H9 (cell line): ENCODE measurements at places on chromosomes 3 and 15. TPM values are rescaled to one million over a fixed set of nuclear protein-coding genes. Genes with fewer than 3 reads are reported as not detected.

NDN gene
- 34.8 and 38.0 TPM in 2 replicates for total RNA-seq

DNA sequence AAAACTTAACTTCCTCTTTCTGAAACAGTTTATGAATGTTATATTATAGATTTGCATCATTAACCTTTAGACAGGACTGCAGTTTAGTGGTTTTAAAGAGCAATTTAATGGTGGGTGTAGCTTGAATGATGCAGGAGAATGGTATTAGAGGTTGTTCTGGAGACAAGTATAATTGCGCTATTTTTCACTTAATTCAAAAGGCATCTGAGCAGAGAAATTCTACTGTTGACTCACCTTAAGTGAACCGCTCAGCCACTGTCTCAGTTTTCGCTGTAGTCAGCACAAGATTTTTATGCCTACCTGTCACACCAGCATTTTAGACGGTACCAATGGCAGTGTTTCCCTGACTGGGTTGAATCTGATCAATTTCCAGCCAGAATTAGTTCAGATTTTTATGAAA is 348.8 kb upstream of the DCBLD2 start:
- no peaks in the 10 kb centered on the region for H3K27me3 ChIP-seq
- H3K4me3 ChIP-seq, result no peak overlapping the region

GRCh38 chr15:38059665-38060064 is 125.2 kb downstream of the TMCO5A start:
- no peaks in the 10 kb centered on the region for H3K27me3 ChIP-seq
- no peak overlapping the region for H3K4me3 ChIP-seq
- H3K4me1 ChIP-seq, result peaks cover 6% of the 10 kb centered on the region; the same call in 1 of the 2 replicates

DNA sequence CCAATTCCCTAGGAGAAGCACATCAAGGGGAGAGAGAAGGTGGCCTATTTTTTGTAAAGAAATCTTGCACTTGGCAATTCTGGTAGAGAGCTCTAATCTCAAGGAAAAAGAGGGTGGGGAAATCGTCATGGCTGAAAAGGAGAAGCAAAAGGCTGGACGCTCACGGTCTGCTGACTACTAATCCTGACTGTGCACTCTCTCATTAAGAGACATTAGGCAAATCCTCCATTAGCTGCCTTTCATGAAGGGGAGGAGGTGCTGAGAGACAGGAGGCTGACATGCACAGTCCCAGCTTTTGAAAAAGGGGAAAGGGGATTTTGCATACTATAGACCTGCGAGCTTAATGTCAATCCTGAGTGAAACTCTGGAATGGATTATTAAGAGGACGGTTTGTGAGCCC is 170.0 kb downstream of the NR2F2 start:
- no peak overlapping the region for H3K27ac ChIP-seq
- no peak for DNase-seq
- no peak overlapping the region for H3K4me3 ChIP-seq

- no peak overlapping the region for H3K4me3 ChIP-seq
- DNase-seq, result no peak
- peaks cover 2% of the 10 kb centered on the region; the same call in 1 of the 2 replicates for H3K4me1 ChIP-seq
- H3K36me3 ChIP-seq, result peaks cover 1% of the 10 kb centered on the region; the same call in 1 of the 2 replicates
Measured at GRCh38 chr3:43178891-43179366, 73.0 kb upstream of the POMGNT2 start.

EXOSC7 gene
- 86.6 and 88.7 TPM in 2 replicates for total RNA-seq

DNA sequence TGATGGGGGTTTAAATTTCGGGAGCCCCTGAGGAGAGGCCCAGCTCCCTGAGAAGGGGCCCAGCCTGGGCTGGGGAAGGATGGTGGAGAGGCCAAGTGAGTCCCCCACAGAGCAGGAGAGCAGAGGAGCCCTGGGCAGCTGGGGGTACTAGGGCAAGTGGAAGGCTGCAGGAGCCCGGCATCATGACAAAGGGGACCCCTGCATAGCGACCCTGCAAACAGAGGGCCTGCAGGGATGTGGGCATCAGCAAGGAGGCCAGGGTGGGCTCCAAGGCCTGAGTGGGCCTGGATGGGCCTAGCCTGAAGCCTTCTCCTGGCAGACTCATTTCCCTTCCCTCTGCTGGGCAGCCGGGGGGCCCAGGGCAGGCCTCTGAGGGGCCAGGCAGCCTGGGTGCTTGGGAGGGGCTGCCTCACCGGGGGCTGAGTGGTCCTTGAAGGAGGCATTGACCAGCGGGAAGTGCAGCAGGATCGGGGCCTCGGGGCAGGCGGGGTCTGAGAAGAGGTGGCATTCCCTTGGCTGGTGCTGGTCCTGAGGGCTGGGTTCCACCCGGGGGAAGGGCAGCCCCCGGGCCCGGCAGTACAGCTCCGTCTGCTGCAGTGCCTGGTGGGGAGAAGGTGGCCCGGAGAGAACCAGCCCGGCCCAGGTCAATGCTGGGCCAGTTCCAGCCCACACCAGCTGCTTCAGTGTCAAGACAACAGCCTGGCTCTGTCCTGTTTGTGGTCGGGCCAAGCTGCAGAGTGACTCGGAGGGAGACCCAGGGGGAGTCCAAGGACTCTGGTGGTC is 24.7 kb downstream of the PLA2G4D start:
- no peak for DNase-seq
- H3K27ac ChIP-seq, result no peak overlapping the region
- H3K4me3 ChIP-seq, result no peak overlapping the region
- no peaks in the 10 kb centered on the region for H3K4me1 ChIP-seq
- no peaks in the 10 kb centered on the region for H3K27me3 ChIP-seq
- no peaks in the 10 kb centered on the region for H3K36me3 ChIP-seq

GRK7 gene
- not detected in 2 replicates for total RNA-seq

GRCh38 chr3:183268366-183268765 is 15.3 kb downstream of the B3GNT5 start:
- H3K4me3 ChIP-seq, result peak overlapping the region; percentile 12; the same call in 1 of the 3 replicates
- H3K36me3 ChIP-seq, result peaks cover 11% of the 10 kb centered on the region
- no peak for DNase-seq
- H3K27ac ChIP-seq, result no peak overlapping the region
- H3K4me1 ChIP-seq, result peaks cover 23% of the 10 kb centered on the region; the same call in 1 of the 2 replicates

- H3K27ac ChIP-seq, result no peak overlapping the region
- H3K27me3 ChIP-seq, result no peaks in the 10 kb centered on the region
- H3K4me3 ChIP-seq, result no peak overlapping the region
Measured at GRCh38 chr3:125319765-125320164, 55.4 kb downstream of the ZNF148 start.

TOPBP1 gene
- total RNA-seq, result 47.4 and 51.5 TPM in 2 replicates

GRCh38 chr3:12963231-12963896 is 109.9 kb downstream of the IQSEC1 start:
- no peak overlapping the region for H3K4me3 ChIP-seq
- peaks cover 4% of the 10 kb centered on the region; the same call in 1 of the 2 replicates for H3K4me1 ChIP-seq
- peaks cover 3% of the 10 kb centered on the region; the same call in 1 of the 2 replicates for H3K36me3 ChIP-seq
- DNase-seq, result no peak
- H3K27ac ChIP-seq, result no peak overlapping the region

DNA sequence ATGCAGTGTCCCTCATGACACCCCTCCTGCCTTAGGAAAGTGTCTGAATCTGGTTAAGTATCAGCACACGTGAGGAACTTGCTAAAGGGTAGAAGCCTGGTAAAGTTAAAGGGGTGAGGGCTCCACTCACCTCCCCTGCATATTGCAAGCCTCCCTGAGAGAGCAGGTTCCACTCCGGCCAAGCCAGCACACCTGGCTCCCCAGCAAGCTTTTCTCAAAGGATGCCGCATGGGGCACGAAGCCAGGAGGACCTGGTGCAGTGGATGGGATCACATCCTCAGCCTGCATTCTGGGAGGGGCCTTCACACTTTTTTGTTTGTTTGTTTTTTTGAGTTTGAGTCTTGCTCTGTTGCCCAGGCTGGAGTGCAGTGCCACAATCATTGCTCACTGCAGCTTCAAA is 79.9 kb downstream of the PCSK6 start:
- H3K4me1 ChIP-seq, result no peaks in the 10 kb centered on the region
- no peak overlapping the region for H3K27ac ChIP-seq
- no peaks in the 10 kb centered on the region for H3K27me3 ChIP-seq
- H3K36me3 ChIP-seq, result no peaks in the 10 kb centered on the region
- no peak overlapping the region for H3K4me3 ChIP-seq
- DNase-seq, result no peak

GRCh38 chr3:177418787-177419186 is 221.5 kb upstream of the TBL1XR1 start:
- no peak for DNase-seq
- no peaks in the 10 kb centered on the region for H3K36me3 ChIP-seq
- H3K4me1 ChIP-seq, result no peaks in the 10 kb centered on the region
- no peak overlapping the region for H3K4me3 ChIP-seq
- no peaks in the 10 kb centered on the region for H3K27me3 ChIP-seq

DNA sequence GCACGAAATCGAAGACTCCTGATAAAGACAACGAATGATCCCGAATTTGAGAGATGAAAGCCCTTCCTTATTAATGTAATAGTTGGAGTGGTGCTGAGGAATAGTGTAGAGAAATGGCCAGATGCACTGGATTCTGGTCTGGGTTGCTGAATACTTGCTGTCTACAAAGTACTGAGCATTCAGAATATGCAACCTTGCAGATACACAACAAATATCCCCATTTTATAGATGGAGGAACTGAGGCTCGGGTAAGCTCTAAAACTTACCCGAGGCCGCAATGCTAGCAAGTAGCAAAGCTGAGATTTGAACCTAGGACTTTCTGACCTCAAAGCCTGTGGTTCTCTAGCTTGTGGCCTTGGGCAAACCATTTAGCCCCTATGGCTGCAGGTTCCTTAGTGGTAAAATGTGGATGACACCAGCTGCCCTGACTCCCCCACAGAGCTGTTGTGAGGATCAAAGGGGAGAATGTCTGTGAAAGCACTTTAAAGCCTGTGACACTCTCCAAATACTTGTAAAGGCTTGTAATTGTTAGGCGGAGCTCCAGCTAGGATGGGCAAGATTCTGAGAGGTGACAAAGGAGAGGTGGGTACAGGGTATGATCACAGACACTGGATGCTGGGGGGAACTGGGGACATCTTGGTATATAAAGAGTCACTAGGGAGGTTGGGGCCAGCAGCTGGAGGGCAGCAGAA is 39.8 kb downstream of the FOXB1 start:
- H3K27ac ChIP-seq, result no peak overlapping the region
- no peaks in the 10 kb centered on the region; the same call in 1 of the 2 replicates for H3K36me3 ChIP-seq
- DNase-seq, result no peak
- peaks cover 2% of the 10 kb centered on the region for H3K4me1 ChIP-seq
- no peak overlapping the region for H3K4me3 ChIP-seq

DNA sequence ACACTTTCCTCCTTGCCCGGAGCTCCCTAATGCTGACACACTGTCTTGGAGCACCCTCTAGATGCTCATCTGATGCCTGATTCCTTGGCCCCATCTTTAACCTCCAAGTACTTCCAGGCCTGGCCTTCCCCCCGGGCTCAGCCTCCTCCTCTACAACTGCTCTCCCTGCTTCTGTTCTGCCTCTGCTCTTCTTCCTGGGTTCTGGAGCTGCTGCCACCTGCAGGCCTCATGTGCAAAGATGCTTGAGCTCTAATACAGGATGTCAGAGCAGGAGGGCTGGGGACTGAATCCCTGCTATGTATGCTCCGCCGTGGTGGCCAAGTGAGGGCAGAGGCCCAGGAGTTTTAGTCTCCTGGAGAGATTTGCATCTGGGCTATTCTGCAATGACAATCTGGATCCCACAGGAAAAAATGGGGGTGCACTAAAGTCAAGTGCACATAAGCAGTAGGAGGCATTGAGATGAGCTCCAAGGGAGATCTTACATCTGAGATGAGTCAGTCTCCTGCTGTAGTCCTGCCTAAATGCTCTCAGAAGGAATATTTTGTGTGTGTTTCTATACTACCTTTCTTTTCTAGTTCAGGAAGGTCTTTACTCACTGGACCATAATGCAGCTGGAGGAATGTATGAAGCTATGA is 296.3 kb downstream of the UACA start:
- no peaks in the 10 kb centered on the region for H3K27me3 ChIP-seq
- H3K27ac ChIP-seq, result no peak overlapping the region
- peak; percentile 79 for DNase-seq

- H3K36me3 ChIP-seq, result no peaks in the 10 kb centered on the region
- no peaks in the 10 kb centered on the region for H3K4me1 ChIP-seq
- H3K4me3 ChIP-seq, result no peak overlapping the region
Measured at GRCh38 chr15:66145726-66146182, 107.8 kb downstream of the MEGF11 start.

DNA sequence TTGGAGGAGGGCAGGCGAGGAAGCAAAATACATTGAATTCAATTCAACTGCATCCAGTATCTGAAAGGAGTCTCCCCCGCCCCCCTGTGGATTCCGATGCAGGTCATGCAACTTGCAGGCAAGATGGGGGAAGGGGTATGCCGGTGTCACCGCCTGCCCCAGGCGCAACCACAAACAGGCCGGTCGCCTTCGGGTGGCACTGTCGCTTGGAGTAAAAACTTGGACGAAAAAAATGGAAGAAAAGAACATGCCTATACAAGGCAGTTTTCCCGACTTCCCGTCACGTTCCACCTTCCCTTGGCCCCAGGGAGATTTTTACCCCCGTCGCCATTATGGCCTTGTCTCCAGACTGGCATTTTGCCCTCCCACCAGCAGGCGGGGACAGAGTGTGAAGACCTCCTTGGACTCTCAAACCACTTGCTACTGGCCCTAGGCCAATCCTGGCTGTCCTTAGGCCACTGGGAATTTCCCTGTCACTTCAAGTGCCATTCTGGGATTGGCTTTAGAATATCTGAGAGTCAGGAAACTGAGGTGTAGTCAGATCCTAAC is 1.6 kb upstream of the NTRK3 start:
- no peak overlapping the region for H3K27ac ChIP-seq
- DNase-seq, result peak; percentile 88
- H3K4me3 ChIP-seq, result peak overlapping the region; percentile 96
- no peaks in the 10 kb centered on the region for H3K36me3 ChIP-seq
- H3K27me3 ChIP-seq, result peaks cover 22% of the 10 kb centered on the region

- no peak for DNase-seq
- H3K27ac ChIP-seq, result no peak overlapping the region
- H3K27me3 ChIP-seq, result no peaks in the 10 kb centered on the region
- H3K36me3 ChIP-seq, result peaks cover 2% of the 10 kb centered on the region; the same call in 1 of the 3 replicates
- H3K4me1 ChIP-seq, result no peaks in the 10 kb centered on the region
- no peak overlapping the region for H3K4me3 ChIP-seq
Measured at GRCh38 chr15:62866366-62866765, 176.2 kb upstream of the TPM1 start.

DNA sequence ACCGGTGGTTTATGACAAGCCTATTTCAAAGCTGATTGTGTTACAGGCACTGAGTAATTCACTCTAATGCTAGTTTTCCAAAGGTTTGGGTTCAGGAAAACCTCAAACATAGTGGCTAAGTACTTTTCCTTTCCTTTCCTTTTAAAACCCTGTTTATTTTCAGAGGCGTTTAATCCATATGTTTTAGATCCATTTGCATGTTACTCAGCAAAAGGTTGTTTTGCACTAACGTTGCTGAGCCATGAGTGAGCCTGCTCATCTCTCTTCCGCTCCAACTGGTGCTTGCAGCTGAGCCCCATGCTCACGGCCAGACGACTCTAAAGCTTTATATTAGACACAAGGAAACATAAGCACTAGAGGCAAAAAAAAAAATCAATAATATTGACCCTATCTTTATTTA is 9.4 kb downstream of the CEMIP start:
- DNase-seq, result no peak
- H3K27me3 ChIP-seq, result no peaks in the 10 kb centered on the region
- H3K4me3 ChIP-seq, result no peak overlapping the region
- H3K36me3 ChIP-seq, result no peaks in the 10 kb centered on the region

FSIP1 gene
- total RNA-seq, result 0.64 and 0.96 TPM in 2 replicates

RNF123 gene
- total RNA-seq, result 39.9 and 40.6 TPM in 2 replicates

PTPN23 gene
- 38.0 and 42.2 TPM in 2 replicates for total RNA-seq

RSL24D1 gene
- 111 and 112 TPM in 2 replicates for total RNA-seq
